ENCODE measurements at places on chromosomes 2 and 18.

GRCh38 chr18:45044787-45045186, 364.1 kb downstream of the SETBP1 start:
- no peak for DNase-seq

- DNase-seq, result no peak
Observed at GRCh38 chr18:54184836-54185235, 39.6 kb downstream of the MBD2 start.

- no peak for DNase-seq
Observed at GRCh38 chr2:150693556-150693955, 206.1 kb upstream of the RND3 start.

- no peak for DNase-seq
Observed at GRCh38 chr2:204027091-204027490, 90.5 kb downstream of the ICOS start.

GRCh38 chr18:26206488-26206887, 19.8 kb upstream of the TAF4B start:
- no peak for DNase-seq

- peak; percentile 13 for DNase-seq
Observed at GRCh38 chr2:68594674-68595492, 48.5 kb upstream of the PROKR1 start.

DNA sequence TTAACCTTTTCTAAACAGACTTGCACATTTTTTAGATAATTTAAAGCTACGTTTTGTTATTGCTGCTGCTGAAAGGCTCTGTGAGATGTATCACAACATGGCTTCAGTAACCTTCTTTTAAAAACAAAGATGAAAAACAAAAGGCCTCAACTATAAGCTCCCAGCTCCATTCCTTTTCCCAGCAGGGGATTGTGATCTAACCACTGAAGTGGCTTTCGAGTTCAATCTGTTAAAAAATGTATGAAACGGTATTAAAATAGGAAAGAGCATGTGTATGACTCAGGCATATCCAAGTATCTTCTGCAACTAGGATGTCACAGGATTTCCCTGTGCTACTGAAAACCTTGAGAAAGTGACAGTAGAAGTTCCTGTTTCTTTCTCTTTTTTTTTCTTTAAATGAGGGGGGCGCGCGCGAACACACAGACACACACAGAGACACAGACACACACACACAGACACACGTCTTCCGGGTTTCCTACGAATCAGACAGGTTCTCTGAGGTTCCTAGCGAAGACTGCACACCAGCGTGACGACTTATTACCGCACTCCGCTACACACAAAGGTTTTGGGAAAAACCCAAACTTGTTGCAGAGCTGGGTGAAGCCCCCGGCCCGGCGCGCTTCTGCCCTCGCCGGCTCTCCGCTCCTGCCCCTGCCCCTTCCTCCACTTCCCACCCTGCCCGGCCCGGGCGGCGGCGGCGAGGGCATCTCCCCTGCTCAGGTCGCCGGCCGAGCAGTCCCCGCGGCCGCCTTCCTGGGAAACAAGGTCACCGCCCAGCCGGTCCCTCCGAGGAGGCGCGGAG, 86.8 kb downstream of the RBMS1 start:
- DNase-seq, result peak; percentile 42

DNA sequence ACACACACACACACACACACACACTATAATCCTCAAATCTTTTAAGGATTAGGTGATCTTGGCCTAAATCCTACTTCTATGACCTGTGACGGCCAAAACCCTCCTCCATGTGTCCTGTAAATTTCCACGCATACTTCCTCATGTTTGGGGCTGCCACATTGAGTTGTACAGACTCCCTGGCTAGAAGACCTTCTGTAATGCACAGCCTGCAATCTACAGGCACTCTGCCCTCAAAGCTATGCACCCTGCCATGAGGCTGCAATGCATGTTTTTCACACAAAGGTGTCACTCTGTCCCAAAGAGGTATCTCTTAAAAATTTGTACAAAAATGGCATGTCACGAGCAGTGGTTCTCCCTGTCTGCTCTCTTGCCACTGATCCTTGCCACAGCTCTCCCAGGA, 26.4 kb upstream of the B4GALT6 start:
- no peak for DNase-seq

DNA sequence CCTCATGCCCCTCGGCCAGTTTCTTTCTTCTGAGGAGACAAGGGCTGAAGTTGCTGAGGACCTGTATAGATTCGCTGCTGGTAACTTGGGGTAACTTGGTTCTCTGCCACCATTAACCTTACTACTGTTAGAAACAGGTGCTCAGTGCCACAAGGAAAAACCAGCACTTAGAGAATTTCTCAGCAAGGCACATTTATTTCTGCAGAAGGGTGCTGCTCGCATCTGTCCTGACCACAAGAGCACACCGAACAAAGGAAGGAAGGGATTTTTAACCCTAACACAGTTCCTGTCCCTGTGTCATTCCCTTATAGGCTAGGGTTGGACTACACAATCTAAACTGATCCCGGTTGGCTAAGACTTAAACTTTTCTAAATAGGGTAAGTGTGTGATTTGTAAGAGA, 154.1 kb downstream of the SOCS6 start:
- no peak for DNase-seq

- DNase-seq, result no peak
Observed at GRCh38 chr2:109128616-109129355, at the start of gene SH3RF3. TSS of gene SH3RF3 (plus strand) at chr2:109129205.

GRCh38 chr18:70419526-70419925, 130.7 kb downstream of the SOCS6 start:
- no peak for DNase-seq

- no peak for DNase-seq
Observed at GRCh38 chr18:23504720-23505119, 1.4 kb downstream of the RMC1 start.

DNA sequence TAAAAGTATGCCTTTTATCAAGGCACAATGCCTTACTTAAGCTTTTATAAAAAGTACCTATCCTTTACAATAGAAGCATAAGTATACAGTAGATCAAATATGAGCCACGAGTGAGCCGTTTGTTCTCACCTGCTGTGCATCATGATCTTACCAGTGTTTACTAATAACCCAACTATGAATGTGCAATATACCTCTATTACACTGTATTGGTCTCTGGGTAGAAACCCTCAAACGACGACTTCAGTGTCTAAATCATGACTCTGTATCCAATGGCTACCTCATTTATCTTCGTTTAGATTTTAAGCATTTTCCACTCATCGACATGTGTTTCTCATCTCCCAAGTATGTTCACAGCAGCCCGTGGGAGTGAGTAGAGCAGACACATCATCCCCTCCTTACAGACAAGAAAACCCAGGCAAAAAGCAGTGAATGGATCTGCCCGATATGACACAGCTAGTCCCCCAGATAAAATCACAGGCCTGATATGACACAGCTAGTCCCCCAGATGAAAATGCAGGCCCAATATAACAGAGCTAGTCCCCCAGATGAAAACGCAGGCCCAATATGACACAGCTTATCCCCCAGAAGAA, 279.8 kb downstream of the TNS1 start:
- no peak for DNase-seq

- no peak for DNase-seq
Observed at GRCh38 chr2:42794271-42795046, 2.1 kb upstream of the HAAO start.

DNA sequence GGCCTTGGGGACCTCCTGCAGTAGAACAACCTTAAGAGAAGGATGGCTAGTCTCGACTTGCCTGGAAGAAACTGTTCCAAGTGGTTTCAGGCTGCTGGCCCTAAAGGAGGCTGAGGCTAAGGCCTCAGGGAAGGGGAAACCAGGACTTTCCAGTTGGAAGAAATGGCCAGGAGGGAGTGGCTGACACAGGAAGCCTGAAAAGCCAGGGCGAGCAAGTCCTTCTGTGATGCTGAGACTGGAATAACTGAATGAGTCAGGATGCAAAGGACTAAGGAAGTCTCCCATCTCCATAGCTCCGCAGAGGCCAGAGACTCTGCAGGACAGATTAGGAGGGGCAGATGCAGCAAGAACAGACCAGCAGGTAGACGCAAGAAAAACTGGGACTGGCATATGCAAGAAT, 7.4 kb downstream of the HTRA2 start:
- no peak for DNase-seq

GRCh38 chr2:74620671-74621070, 27.5 kb downstream of the M1AP start:
- no peak for DNase-seq

GRCh38 chr2:45652090-45653031, 886 bp downstream of the PRKCE start:
- no peak for DNase-seq

DNA sequence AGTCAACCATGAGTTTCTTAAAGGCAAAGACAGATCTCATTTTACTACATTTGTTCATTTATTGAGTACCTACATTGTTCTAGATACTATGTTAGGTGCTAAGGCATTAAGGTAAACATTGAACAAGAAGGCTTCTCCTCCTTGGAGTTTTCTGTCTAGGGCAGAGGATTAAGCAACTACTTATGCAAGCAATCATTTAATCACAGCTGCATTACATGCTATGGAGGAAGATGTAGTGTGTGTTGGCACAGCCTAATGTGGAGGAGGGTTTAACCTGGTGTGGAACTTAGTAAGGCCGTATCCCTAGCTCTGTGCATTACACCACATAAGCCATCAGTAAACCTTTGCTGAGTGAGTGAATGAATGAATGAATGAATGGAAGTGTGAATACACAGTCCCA, 106.5 kb upstream of the MAP3K20 start:
- no peak for DNase-seq

DNA sequence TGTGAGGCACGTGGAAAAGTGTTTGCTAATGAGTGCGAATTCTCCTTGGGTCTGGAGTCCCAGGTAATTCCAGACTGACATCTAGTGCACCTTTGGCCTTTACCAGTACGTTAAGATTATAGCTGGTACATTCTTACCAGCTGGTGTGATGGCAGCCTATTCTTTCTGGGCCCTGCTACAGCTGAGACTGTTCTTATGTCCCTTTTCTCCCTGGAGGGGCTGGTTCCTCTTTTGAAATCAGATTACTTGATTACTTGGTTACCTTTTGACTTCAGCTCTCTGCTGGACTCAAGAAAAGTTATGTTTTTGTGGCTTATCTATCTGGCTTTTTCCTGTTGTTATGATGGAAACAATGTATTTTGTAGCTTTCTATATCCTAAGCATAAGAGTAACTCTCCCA, 14.5 kb downstream of the CABYR start:
- no peak for DNase-seq

GRCh38 chr2:120064664-120065063, 51.8 kb downstream of the EPB41L5 start:
- no peak for DNase-seq

- DNase-seq, result peak; percentile 1
Observed at GRCh38 chr18:34977838-34978532, 63.2 kb upstream of the MAPRE2 start.

DNA sequence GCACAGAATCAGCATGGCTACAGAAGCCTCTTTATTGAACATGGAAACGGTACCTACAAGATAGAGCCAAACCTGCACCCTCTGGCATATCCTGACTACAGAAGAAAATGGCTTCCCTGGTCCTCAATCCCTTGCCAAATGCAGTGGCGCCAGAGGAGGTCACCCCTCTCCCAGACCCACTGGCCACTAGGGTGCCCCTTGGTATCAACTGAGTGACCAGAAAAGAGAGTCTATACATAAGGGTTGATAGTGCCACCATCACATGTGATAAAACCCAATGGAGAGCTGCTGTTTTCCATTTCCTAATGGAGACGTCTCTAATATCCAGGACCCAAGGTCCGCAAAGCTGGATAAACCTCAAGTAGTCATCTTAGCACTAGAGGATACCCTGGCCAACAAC, 52.7 kb upstream of the ALK start:
- DNase-seq, result no peak

- DNase-seq, result peak; percentile 18
Observed at GRCh38 chr2:98460573-98461497, 16.2 kb downstream of the INPP4A start.

GRCh38 chr2:177519534-177520115, 127.1 kb downstream of the AGPS start:
- no peak for DNase-seq

Data from activated naive CD4-positive, alpha-beta T cell (primary cell).